ENCODE measurements at places on chromosomes 13 and 19.

- DNase-seq = no peak
These were observed 15.0 kb downstream of the NFIX start for GRCh38 chr19:13010038-13010991.

DNA sequence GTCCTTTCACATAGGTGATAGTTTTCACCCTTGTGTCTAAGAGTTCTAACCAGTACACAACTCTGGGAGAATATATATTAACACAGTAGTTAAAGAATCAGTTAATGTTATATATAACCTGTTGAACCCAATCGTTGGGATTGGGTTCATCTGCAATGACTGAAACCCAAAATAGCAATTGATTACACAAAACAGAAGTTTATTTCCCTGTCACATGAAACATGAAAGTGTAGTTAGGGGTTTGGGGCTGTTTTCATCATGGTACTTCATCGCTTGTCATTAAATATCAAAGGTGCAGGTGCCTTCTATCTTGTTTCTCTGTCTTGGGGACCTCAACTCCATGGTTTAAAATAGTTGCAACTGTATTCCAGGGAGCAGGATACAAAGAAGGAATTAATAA, 106.6 kb downstream of the TBC1D4 start:
- DNase-seq = no peak

GRCh38 chr13:108375772-108376171, 106.3 kb downstream of the TNFSF13B start:
- DNase-seq = no peak

GRCh38 chr19:1261798-1262622, 7.1 kb upstream of the CIRBP start:
- no peak for DNase-seq

DNA sequence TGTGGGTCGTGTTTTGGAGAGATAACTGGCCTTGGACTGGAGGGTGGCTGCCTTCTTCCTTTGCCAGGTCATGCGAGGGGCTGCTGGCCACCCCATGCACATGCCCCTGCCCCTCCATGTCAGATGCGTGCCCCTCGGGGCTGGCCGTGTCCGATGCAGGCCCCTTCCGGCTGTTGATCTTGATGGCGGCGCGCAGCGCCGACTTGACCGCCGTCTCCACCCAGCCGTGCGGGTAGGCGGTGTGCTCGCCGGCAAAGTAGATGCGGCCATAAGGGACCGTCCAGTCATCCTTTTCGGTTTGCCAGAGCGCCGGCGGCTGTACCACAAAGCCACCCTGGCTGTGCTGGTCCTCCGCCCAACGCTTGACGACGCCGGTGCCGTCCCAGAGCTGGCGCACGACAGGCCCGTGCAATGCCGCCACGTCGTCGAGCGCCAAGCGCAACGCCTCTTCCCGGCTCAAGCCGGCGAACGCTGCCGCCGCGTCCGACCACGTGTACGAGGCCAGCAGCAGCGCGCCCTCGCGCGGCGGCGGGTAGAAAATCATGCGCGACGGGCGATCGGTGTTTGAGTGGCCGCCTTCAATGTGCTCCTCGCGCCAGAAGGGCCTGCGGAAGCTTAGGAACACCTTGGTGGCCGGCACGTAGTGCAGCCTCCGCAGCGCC, 6.9 kb downstream of the IL4I1 start:
- DNase-seq = peak; percentile 74

- DNase-seq = no peak
These were observed 23.4 kb downstream of the SIPA1L3 start for GRCh38 chr19:37930416-37930815.

- no peak for DNase-seq
These were observed 1770.0 kb downstream of the PCDH9 start for GRCh38 chr13:65460136-65460535.

- DNase-seq = no peak
These were observed 2.5 kb downstream of the RAX2 start for GRCh38 chr19:3769494-3769893.

DNA sequence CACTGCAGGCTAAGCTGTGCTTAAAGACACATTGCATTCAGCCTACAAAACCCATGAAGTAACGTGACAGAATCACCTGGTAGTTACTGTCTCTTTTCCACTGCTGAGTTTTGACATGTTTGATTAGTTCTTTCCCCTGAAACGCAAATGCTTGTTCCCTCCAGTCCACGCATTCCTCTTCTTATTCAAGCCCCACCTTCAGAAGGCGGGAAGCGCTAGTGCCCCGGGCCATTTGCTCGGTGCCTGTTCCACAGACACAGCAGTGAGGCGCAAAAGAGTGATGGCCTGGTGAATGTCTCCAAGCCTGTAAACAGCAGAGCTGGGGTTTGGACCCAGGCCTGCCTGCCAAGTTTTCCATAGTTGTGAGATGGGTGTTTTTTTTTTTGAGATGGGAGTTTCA, 10.9 kb downstream of the ACP4 start:
- no peak for DNase-seq

DNA sequence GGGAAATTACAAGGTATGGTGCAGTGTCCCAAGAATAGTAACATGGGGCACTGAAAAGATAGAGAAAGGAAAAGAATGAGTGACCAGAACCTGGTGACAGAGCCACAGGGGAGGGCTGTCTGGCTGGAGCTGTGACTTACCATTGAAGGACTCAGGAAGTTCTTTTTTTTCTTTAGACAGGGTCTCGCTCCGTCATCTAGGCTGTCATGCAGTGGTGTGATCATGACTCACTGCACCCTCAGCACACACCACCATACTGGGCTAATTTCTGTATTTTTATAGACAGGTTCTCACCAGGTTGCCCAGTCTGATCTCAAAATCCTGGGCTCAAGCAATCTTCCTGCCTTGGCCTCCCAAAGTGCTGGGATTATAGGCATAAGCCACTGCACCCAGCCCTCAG, 8.8 kb upstream of the CPB2 start:
- no peak for DNase-seq

GRCh38 chr19:16070366-16070990, 5.8 kb upstream of the TPM4 start:
- DNase-seq = peak; percentile 71

DNA sequence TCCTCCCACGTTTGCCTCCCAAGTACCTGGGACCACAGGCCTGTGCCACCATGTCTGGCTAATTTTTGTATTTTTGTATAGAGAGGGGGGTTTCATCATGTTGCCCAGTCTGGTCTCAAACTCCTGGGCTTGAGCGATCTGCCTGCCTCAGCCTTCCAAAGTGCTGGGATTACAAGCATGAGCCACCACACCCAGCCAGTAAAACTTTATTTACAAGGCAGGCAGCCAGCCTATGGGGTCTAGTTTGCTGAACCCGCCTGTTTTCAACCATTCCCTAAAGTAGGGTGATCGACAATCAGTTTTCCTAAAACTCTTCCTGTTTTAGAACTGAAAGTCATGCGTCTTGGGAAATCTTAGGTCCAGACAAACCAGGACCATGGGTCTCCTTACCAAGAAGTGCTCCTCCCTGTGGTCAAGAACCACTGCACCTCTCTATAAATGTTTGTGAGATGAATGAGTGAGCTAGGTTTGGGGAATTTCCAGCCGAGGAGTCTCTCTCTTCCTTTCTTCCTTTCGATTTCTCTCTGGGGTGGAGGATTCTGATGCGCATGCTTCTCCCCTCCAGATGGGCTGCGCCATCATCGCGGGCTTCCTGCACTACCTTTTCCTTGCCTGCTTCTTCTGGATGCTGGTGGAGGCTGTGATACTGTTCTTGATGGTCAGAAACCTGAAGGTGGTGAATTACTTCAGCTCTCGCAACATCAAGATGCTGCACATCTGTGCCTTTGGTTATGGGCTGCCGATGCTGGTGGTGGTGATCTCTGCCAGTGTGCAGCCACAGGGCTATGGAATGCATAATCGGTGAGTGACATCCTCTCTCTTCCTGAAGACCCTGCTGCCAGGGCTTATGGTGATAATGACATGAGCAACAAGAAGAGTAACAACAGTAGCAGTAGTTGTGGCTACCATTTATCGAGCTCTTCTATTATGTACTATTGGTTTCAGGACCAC, 38.7 kb downstream of the ADGRE1 start:
- peak; percentile 50 for DNase-seq

DNA sequence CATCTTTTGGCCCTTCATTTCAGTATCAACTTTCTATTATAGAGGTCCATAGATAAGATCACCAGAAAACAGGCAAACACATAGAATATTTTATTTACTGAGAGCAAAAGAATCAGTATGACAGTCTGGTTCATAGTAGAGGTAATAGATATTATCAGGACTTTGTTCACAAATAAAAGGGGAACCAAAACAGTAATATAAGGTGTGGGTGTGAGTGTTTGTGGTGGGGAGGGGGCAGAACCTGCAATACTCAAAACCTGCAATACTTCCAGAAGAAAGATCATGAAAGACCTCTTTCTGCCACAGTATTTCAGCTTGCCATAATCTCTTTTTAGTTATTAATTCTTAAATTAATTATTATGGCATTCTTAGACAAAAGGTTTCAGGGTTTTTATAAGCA, 578.7 kb upstream of the SLITRK1 start:
- DNase-seq = no peak

GRCh38 chr13:71149498-71150363, 717.3 kb downstream of the DACH1 start:
- DNase-seq = no peak

DNA sequence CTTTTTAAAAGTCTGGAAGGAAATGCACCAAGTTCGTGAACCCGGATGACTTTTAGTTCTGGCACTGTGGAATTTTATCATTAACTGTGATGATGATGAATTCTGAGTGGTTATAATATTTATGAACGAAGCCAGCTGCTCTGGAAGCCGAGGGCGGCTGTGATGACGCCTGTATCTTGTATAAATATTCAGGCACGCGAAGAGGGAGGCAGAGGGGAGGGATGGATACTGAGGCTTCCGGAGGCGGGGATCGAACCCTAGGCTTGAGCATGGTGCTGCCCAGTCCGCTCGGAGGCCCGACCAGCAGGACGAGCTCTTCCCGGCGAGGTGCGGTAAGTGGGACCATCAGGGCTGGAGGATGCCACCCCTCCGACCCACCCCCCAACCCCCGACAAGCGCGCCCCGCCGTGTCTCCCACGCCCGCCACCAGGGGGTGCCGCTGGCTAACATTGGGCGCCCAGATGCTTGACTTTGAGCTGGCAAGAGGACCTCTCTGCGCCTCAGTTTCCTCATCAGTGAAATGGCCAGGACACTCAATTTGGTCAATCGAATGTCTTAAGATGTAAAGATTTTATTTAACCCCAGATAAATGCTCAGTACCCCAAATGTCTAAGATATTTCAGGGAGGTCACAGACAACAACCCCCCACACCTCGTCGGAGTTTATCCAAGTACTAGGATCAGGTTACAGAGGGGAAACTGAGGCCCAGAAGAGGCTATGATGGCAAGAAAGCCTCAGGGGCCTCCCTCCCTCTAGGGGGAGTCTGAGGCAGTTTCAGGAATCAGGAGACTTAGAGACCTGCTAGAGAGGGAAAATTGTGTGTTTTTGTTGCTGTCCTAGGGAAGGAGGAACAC, 4.5 kb upstream of the RAB3A start:
- DNase-seq = peak; percentile 34

DNA sequence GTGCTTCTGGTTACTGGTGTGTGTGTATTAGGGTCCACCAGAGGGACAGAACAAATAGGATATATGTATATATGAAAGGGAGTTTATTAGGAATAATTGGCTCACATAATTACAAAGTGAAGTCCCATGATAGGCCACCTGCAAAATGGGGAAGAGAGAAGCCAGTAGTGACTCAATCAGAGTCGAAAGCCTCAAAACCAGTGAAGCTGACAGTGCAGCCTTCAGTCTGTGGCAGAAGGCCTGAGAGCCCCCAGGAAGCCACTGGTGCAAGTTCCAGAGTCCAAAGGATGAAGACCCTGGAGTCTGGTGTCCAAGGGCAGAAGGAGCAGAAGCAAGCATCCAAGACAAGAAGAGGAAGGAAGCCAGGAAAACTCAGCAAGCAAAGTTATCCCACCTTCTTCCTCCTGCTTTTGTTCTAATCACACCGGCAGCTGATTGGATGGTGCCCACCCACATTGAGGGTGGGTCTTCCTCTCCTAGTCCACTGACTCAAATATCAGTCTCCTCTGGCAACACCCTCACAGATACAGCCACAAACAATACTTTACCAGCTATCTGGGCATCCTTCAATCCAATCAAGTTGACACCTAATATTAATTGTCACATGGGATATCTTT, 21.7 kb upstream of the SCEL start:
- no peak for DNase-seq

- DNase-seq = no peak
These were observed 7.1 kb upstream of the ZNF91 start for GRCh38 chr19:23402388-23402787.

DNA sequence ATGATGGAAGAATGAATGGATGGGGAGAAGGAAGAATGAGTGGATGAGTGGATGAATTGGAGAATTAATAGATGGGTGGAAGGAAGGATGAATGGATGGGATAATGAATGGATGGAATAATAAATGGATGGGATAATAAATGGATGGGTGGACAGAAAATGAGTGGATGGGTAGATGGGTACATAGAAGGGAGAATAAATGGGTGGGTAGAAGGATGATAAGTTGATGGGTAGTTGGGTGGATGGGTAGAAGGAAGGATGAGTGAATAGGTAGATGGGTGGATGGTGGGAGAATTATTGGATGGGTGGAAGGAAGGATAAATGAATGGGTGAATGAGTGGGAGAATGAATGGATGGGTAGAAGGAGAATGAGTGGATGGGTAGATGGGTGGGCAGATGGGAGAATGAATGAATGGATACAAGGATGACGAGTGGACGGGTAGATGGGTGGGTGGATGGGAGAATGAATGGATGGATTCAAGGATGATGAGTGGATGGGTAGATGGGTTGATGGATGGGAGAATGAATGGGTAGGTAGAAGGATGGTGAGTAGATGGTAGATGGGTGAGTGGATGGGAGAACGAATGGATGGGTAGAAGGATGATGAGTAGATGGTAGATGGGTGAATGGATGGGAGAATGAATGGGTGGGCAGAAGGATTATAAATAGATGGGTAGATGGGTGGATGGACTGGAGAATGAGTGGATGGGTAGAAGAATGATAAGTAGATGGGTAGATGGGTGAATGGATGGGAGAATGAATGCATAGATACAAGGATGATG, 15.9 kb downstream of the VSTM2B start:
- no peak for DNase-seq

DNA sequence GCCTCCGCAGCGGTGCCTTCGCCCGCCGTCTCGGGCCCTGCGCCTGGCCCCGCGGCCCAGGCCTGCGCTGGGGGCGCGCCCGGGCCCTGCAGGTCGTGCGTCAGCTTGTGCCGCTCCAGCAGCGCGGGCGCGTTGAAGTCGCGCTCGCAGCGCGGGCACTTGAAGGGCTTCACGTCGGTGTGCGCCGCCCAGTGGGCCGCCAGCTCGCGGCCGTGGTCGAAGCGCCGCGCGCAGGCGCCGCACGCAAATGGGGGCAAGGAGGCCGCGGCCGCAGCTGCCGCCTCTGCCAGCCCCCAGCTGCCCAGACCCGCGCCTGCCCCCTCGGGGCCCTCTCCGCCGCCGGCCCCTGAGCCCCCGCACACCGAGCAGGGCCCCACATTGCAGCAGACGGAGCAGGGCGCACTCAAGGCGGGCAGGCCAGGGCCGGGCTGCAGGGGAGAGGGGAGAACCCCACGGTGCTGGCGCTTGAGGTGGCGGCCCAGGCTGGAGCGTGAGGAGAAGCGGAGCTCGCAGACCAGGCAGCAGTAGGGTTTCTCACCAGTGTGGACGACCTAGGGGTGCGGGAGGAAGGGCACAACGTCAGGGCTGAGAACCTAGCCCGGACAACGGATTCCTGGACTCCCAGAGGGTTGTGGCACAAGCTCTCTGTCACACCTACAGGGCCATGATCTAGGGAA, 6.1 kb downstream of the FIZ1 start:
- no peak for DNase-seq
